Mononuclear cell (primary cell): ENCODE measurements at places on chromosomes 4 and X. TPM values are rescaled to one million over a fixed set of nuclear protein-coding genes. Genes with fewer than 3 reads are reported as not detected.

FATE1 gene
- total RNA-seq = not detected

HERC5 gene
- total RNA-seq = 12.0 TPM

NXF2 gene
- total RNA-seq = not detected

PAGE4 gene
- total RNA-seq = not detected

MAGEA10 gene
- total RNA-seq = not detected

SSX1 gene
- not detected for total RNA-seq

POU3F4 gene
- not detected for total RNA-seq
